ENCODE measurements at places on chromosomes 4 and X. TPM values are rescaled to one million over a fixed set of nuclear protein-coding genes. Genes with fewer than 3 reads are reported as not detected.

GRCh38 chr4:29972121-29972520 lies 748.0 kb upstream of the PCDH7 start:
- DNase-seq = no peak

DNA sequence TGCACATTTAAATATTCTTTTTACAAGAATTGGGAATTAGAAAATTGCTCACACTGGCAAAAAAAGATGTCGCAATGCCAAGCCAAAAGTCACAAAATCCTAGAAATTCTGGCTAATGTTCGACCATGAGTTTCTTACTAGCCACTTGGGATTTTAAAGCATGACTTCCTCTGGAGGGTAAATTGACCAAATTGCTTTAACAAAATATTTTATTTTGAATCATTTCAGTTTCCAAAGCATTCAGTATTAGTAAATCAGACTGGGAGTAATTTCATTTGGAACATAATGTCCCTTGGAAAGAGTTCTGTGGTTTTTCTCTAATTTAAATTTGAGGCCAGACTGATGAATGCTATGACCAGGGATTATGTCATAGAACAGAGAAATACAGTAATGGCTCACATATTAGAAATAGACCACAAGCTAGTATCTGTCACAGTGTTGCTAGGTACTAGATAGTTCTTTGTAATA lies 7.6 kb upstream of the CXCL5 start:
- DNase-seq = no peak

DNA sequence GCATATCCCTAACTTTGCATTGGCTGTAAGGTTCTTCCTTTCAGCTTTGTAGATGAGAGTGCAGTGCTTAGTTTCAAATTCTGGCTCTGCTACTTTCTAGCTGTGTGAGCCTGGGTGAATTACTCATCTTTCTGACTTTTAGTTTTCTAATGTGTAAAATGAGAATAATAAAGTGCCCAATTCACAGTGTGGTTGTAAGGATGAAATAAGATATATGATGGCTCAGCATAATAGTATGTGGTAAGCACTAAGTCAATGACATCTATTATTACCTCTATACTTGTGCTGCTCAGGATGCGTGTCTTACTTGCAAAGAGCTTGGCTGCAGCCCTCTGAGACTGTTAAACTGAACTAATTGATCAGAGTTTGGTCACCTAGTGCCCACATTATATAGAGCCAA lies 30.6 kb upstream of the ETNPPL start:
- DNase-seq = no peak

DNA sequence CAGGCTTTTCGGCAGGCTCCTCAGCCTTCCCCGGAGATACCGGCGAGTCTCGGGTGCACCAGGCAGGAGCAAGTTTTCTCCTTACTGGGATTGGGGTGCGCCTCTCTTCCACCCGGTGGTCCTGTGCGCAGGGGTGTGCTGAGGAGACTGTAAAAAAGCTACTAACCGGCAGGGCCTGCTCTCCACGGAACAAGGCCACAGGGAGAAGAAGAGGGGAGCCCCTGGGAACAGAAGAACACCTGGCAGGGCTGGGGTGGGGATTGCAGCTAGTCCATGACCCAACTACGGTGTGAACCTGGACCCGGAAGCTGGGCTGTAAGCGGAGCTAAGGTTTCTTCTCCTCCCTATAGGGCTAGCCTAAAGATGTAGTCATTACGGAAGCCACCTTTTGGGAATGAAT lies 17.7 kb upstream of the ZIC3 start:
- DNase-seq = no peak

DNA sequence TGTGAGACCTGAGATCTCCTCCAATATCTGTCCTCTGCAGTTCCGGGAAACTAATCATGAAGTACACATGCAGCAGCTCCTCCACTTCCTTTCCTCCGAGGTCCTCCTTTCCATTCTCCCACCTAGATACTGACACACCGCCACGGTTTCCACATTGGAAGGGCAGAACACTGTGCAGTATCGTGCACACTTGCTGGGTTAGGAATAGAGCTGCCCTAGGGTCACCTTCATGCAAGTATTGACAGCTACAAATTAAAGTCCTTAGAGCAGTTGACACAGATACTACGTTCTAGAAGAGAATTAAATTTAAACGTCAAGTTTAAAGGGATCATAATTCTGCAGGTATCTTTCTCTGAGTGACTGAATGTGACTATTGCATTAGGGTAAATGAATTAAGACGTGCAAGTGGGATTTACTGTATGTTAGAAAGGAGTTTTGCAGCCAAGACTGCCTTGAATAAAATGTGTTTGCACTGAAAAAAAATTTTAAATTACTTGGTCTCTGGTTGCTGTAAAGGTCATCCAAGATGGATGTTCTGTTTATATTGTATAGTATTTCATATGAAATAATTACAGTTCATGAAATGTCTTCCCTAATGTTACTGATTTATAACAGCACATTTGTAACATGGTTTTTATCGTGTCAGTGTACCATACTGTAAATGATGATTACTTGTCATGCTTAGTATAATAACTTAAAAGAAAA lies 117.7 kb downstream of the STOX2 start:
- no peak for DNase-seq

DNA sequence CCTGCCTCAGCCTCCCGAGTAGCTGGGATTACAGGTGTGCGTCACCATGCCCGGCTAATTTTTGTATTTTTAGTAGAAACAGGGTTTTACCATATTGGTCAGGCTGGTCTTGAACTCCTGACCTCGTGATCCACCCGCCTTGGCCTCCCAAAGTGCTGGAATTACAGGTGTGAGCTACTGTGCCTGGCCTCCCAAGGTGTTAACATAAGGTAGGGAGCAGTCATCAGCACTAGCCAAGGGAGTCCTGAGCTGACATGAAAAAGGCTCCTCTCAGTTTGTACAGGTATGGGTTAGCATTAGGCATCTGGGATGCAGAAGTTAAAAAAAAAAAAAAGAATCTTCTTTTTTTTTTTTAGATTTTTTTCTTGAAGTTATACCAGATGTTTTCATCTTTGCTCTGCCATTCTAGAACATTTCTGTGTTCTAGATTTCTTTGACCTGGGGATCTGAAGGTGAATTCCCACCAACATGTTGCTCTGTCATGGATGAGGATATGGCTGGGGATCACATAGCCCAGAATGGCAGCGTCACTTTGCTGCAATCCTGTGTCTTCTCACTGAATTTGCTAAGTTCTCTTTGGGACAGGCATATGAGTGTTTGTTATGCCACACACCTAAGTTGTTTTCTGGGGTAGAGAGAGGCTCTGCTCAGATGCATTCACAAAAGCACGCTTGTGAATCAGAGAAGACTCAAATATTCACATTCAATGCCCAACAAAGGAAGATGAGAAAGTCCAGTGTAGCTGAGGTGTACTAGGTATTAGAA lies 24.4 kb upstream of the PLA2G12A start:
- no peak for DNase-seq

ZRSR2 gene
- 35.4 TPM for total RNA-seq

SLC26A1 gene
- not detected for total RNA-seq

GPRIN3 gene
- 41.3 TPM for total RNA-seq

GPRASP3 gene
- 1.5 TPM for total RNA-seq

KCND1 gene
- total RNA-seq = 2.6 TPM

GPR50 gene
- not detected for total RNA-seq
